ENCODE measurements at places on chromosomes 3 and 15.

GRCh38 chr15:101105059-101105891, 146.6 kb downstream of the CHSY1 start:
- no peak for DNase-seq

GRCh38 chr3:111967068-111967467, 11.8 kb upstream of the ABHD10 start:
- no peak for DNase-seq

DNA sequence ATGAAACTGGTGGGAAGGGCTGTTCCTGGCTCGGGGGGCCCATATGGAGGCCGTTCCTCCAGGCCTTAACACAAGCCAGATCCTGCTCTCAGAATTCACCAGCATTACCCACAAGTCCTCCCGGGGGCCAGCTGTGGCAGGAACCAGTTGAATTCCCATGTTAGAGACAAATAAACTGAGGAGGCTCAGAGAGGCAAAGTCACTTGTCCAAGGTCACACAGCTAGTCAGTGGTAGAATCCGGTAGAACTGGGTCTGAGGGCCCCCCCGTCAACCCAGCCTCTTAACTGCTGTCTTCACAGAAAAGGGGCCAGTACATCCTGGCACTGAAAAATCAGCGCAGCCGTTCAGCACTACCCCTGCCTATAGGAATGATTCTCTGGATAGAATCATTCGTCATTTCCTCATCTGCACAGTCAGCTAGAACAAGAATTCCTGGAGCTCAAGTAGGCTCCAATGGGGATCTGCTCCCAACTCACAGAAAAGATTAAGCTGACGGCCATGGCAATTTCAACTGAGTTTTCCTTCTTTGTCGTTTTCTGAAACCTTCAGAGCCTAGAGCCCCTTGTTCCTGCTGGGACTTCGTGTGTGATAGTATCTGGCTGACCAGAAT, 12.2 kb upstream of the TSEN2 start:
- DNase-seq = no peak

DNA sequence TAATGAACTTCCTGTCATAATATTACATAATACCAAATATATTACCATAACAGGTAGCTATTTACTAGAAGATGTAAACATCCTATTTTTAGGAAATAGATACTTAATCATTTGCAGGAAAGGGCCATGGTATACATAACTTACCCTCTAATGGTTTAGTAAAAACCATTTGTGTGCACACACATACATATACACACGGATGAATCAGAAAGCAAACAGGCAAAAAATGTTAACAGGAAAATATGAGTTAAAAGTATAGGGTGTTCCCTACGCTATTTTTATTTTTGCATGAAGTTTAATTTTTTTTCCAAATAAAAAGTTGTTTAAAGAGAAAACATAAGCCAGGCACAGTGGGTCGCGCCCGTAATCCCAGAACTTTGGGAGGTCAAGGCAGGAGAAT, 34.6 kb downstream of the FAM174B start:
- DNase-seq = no peak

DNA sequence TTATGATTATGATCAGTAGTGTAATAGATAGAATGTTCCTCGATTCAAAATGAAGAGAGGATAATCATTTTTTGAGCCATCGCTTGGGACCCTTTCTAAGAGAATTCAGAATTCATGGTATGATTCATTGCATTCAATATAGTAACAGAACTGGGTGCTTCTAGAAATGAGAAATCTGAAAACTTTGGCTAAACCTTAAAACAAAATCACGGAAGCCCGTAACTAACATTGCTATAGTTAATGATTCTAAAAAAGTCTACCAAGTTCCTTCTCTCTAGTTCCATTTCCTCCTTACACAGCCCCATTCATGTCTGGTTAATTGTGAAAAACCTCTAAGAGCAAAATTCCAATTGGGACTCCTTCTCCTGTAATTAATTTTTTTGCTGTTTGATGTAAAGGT, 217.1 kb downstream of the GBE1 start:
- DNase-seq = no peak

DNA sequence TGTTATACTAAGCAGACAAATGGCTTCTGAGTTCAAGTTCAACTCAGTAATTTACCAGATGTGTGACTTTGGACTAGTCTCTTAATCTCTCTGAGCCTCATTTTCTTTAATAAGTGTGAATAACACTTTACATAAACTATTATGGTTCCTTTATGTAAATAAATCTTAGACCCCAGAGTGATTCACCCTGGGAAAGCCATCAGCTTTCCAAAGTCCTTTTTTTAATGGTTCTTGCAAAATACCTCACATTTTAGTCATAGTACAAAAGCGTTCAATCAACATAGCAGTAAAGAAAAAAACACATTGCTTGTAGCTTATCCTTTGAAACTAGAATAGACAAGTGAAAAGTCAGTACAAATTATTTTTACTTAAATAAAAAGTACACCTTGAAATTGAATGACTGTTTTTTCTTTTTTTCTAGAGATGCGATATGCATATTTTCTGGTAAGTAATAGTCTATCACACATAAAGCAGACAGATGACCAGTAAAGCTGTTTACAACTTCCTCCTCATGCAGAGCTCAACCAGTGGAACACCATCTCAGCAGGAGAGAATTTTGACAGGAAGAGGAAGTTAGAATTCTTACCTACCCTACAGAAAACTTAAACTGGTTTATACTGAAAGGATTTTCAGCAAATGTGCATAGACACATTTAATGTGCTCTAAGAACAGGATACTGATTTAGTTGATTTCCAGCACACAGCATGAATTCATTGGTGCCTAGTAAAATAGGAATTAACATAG, 123.0 kb upstream of the AGBL1 start:
- DNase-seq = no peak

Measured in stimulated activated CD4-positive, alpha-beta T cell treated with anti-CD3 and anti-CD28 coated beads, Interleukin-1b, Interleukin-23, amount 100 ng/mL, for 1 hour (primary cell).